ENCODE measurements at places on chromosomes 11 and 22.

GRCh38 chr11:131591051-131591461 lies 220.6 kb downstream of the NTM start:
- no peak overlapping the region for H3K4me3 ChIP-seq
- no peaks in the 10 kb centered on the region for H3K36me3 ChIP-seq
- no peak overlapping the region for H3K27ac ChIP-seq
- no peaks in the 10 kb centered on the region for H3K27me3 ChIP-seq
- no peak for DNase-seq

DNA sequence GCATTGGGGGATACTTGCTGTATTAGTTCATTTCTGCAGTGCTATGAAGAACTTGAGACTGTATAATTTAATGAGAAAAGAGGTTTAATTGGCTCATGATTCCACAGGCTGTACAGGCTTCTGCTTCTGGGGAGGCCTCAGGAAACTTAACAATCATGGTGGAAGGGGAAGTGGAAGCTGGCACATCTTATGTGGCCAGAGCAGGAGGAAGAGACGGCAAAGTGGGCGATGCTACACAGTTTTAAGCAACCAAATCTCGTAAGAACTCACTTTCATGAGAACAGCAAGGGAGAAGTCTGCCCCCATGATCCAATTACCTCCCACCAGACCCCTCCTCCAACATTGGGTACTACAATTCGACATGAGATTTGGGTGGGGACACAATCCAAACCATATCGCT lies 55.1 kb downstream of the TMPRSS5 start:
- DNase-seq = no peak
- no peaks in the 10 kb centered on the region for H3K27me3 ChIP-seq
- no peaks in the 10 kb centered on the region for H3K36me3 ChIP-seq
- no peak overlapping the region for H3K4me3 ChIP-seq

DNA sequence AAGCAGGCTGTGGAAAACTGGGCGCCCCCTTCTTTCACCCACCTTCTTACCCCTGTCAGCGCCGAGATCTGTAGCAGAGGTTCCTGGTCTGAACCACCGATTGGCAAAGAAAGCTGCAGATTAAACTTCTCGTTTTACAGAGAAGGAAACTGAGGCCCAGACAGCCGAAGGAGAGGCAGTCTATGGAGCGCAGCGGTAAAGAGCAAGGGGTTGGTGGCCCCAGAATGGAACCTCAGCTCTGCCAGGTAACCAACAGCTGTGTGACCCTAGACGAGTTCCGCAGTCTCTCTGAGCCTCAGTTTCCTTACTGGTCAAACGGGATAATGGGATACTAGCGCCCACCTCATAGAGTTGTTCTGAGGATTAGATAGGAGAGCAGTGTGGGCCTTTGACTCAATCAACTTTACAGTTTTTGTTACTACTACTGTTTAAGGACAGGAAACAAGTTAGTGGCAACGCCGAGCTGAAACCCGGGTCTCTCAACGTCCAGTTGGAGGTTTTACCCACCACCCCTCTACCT lies 3.1 kb upstream of the WT1 start:
- peak overlapping the region; percentile 98 for H3K27ac ChIP-seq
- DNase-seq = no peak
- peaks cover 9% of the 10 kb centered on the region for H3K4me1 ChIP-seq
- peak overlapping the region; percentile 72 for H3K4me3 ChIP-seq
- no peaks in the 10 kb centered on the region for H3K36me3 ChIP-seq

- H3K36me3 ChIP-seq = no peaks in the 10 kb centered on the region
- peak overlapping the region; percentile 91 for H3K27ac ChIP-seq
- DNase-seq = peak; percentile 49
Measured at GRCh38 chr11:123194337-123195187, 486 bp downstream of the CLMP start.

DNA sequence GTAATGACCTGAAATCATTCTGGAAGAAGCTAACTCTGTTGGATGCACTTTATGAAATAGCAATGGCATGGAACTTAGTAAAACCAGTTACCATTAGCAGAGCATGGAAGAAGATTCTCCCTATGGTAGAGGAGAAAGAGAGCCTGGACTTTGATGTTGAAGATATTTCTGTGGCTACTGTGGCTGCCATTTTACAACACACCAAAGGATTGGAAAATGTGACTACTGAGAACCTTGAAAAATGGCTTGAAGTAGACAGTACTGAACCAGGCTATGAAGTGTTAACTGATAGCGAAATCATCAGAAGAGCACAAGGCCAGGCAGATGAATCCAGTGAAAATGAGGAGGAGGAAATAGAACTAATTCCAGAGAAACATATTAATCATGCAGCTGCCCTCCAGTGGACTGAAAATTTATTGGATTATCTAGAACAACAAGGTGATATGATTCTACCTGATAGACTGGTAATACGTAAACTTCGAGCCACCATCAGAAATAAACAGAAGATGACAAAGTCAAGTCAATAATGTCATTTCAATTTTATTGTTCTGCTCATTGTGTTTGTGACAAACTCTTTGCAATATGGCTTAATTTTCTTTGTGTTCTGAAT lies 2.0 kb downstream of the JRKL start:
- H3K4me1 ChIP-seq = no peaks in the 10 kb centered on the region
- no peak overlapping the region for H3K27ac ChIP-seq
- DNase-seq = no peak
- H3K4me3 ChIP-seq = no peak overlapping the region
- no peaks in the 10 kb centered on the region for H3K27me3 ChIP-seq

- H3K4me3 ChIP-seq = no peak overlapping the region
- no peaks in the 10 kb centered on the region for H3K27me3 ChIP-seq
- H3K4me1 ChIP-seq = no peaks in the 10 kb centered on the region
- H3K36me3 ChIP-seq = no peaks in the 10 kb centered on the region
Measured at GRCh38 chr11:103491777-103492176, 382.6 kb downstream of the DYNC2H1 start.

DNA sequence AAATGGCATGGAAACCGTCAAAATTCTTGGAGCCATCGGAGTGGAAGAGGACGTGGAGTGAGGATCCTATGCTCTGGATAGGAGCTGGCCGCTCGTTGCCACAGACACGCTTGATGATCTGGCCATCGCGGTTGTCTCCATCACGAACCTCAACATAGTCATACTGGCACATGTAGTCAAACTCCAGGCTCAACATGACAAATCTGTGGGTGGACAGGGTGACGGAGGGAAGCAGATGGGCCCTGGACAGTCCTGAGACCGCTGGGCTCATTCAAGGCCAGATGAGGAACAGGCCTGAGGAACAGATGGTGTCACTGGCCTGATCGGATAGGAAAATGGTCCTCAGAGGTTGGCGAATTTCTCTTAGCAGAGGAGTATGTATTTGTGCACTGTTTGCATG lies 51.3 kb upstream of the SLC1A2 start:
- H3K36me3 ChIP-seq = no peaks in the 10 kb centered on the region
- H3K27ac ChIP-seq = no peak overlapping the region
- no peak for DNase-seq
- no peaks in the 10 kb centered on the region for H3K4me1 ChIP-seq
- no peak overlapping the region for H3K4me3 ChIP-seq
- no peaks in the 10 kb centered on the region for H3K27me3 ChIP-seq

DNA sequence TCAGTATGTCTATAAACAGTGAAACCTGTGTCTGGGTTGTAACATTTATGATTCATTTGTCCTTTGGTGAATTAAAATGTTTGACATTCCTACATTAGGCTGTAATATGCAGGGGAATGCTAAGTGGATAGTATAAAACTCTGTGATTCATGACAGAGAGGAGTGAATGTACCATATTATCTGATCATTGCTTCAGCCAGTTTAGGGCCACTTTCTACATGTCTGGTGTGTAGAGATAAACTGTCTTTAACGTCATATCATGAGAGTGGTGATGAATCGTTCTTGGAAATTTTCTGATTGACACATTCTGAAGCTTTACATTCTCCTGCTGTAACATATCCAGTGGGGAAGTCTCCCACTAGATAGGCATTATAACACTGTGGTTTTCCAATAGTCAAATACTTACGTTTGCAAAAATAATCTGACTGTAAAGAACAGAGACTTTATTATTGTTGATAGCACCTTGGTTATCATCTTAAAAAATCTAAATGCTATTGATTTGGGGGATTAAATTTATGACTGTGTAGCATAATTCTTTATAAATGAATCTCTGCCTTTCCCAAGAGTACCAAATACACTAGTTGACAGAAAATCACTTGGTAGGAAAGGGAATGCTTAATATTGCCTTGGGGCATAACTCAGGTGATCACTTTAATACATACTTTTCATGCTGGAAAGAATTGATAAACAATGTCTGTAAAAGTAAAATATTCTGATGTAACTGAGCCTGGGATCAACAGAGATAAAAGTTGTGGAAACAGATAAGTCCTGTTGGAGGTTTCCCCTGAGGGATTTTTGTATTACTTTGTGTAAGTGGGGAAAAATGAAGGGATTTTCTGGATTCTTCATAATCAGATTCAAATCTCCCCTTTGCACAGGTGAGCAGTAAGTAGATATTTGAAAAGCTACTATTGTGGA lies 427.9 kb downstream of the JRKL start:
- H3K4me1 ChIP-seq = no peaks in the 10 kb centered on the region
- no peak for DNase-seq
- H3K36me3 ChIP-seq = no peaks in the 10 kb centered on the region
- no peak overlapping the region for H3K4me3 ChIP-seq

DNA sequence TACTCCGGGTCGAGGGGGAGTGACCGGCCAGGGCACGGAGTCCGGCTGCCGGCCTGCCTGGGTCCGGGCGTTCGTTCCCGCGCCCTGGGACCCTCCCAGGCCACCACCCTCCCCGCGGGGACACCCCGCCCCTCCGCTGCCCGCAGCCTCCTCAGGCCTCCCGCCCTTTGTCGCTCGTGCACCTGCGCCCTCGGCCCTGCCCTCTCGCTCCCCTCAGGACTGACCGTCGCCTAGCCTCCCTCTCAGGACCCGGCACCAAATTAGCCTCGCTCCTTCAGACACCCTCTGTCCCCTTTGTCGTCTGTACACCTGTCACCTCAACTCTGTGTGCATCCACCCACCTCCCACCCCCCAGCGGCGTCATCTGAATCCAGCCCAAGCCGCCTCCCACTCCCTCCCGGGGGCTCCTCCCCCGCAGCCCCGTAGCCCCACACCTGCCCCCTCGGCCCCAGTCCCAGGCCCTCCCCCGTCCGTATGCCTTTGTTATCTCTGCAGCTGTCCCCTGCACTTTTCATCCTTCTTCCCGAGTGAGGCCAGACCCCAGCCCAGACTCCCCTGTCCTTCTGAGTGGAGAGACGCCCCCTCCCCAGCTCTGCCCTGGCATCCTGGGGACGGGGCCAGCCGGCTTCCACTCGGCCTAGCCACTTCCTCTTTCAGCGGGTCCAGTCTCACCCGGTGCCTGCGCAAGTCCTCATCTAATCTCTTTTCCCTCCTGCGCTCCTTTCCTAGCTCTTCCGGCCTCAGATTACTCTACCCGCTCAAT lies 643 bp downstream of the TIGD3 start:
- DNase-seq = no peak
- H3K27ac ChIP-seq = peak overlapping the region; percentile 42
- peak overlapping the region; percentile 59 for H3K4me3 ChIP-seq
- H3K36me3 ChIP-seq = no peaks in the 10 kb centered on the region
- H3K27me3 ChIP-seq = peaks cover 8% of the 10 kb centered on the region
- no peaks in the 10 kb centered on the region for H3K4me1 ChIP-seq

GRCh38 chr11:76033699-76034098 lies 172.6 kb downstream of the WNT11 start:
- no peaks in the 10 kb centered on the region for H3K36me3 ChIP-seq
- H3K4me1 ChIP-seq = no peaks in the 10 kb centered on the region
- H3K4me3 ChIP-seq = no peak overlapping the region
- DNase-seq = no peak
- H3K27me3 ChIP-seq = no peaks in the 10 kb centered on the region

GRCh38 chr22:23888615-23889401 lies 5.4 kb upstream of the MIF start:
- H3K4me3 ChIP-seq = no peak overlapping the region
- no peaks in the 10 kb centered on the region for H3K4me1 ChIP-seq
- no peaks in the 10 kb centered on the region for H3K36me3 ChIP-seq
- DNase-seq = no peak

GRCh38 chr11:13318498-13319295 lies 41.1 kb downstream of the BMAL1 start:
- H3K4me3 ChIP-seq = no peak overlapping the region
- no peaks in the 10 kb centered on the region for H3K4me1 ChIP-seq
- no peaks in the 10 kb centered on the region for H3K27me3 ChIP-seq
- no peak overlapping the region for H3K27ac ChIP-seq
- H3K36me3 ChIP-seq = no peaks in the 10 kb centered on the region
- no peak for DNase-seq

DNA sequence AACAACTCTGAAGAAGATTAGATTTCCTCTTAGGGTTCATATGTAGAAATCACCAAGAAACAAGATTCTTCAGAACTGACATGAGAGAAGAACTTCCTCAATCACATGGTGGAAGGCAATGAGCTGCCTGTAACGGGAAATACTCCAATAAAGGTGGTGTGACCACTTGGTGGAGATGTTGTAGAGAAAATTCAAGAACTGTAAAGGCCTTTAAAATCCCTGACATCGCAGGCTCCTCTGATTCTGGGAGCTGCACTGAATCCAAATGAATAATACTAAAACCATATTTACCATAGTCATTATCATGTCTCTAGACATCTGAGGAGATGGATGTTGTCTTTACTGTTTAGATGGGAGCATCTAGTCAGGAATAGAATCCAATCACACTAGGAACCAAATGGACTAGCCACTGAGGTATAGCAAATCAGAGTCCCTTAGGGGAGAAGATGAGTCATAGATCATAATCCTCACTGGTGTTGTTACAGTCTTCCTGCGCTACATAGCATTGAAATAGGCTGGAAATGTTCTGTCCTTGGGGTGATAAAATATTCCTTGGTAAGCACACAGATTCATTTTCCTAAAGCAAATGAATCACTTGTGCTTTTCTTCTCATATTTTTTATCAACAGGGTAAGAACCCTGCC lies 321.6 kb upstream of the TENM4 start:
- DNase-seq = no peak
- H3K27ac ChIP-seq = no peak overlapping the region
- H3K36me3 ChIP-seq = no peaks in the 10 kb centered on the region
- H3K4me1 ChIP-seq = no peaks in the 10 kb centered on the region

DNA sequence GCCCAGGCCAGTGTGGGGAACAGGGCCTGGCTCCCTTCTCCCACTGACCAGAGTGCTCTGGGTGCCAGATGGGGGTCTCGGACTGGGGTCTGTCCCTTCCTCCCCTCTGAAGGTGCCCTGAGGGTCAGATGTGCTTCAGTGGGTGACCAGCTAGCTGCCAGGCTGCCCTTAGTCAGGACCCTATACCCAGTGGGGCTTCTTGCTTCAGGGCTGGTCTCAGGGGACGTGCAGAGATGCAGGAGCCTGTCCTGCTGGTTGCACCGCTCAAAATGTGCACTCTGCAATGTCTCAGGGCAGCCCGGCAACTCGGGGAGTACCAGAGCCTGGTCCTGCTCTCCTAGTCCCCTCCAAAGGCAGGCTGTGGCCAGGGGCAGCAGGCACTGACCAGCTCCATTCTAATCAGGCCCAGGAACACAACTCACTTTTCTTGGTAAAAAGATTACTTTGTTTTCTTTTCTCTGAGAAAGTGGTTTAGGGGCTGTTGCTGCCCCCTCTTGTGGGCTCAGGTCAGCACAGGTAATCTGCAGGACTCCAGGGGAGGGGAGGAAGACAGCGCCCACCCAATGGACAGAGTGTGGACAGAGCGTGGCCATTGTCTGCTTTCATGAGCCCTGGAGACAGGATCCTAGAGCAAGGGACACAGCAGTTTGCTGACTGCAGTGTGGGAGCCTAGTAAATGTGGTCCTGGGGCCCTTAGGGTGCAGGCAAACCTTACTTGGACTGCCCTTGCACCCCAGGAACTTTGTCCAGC lies 80.9 kb downstream of the MED15 start:
- no peak for DNase-seq
- no peaks in the 10 kb centered on the region for H3K4me1 ChIP-seq
- H3K27me3 ChIP-seq = no peaks in the 10 kb centered on the region
- H3K27ac ChIP-seq = no peak overlapping the region
- no peaks in the 10 kb centered on the region for H3K36me3 ChIP-seq

GRCh38 chr11:35134403-35135148 lies 4.4 kb upstream of the CD44 start:
- H3K36me3 ChIP-seq = no peaks in the 10 kb centered on the region
- no peak overlapping the region for H3K4me3 ChIP-seq
- peak overlapping the region; percentile 52 for H3K27ac ChIP-seq
